PC-3 (cell line): ENCODE measurements at places on chromosomes 1 and 21. TPM values are rescaled to one million over a fixed set of nuclear protein-coding genes. Genes with fewer than 3 reads are reported as not detected.
A peak's percentile ranks its signal among the peaks of the same experiment; 100 is the strongest.

DNA sequence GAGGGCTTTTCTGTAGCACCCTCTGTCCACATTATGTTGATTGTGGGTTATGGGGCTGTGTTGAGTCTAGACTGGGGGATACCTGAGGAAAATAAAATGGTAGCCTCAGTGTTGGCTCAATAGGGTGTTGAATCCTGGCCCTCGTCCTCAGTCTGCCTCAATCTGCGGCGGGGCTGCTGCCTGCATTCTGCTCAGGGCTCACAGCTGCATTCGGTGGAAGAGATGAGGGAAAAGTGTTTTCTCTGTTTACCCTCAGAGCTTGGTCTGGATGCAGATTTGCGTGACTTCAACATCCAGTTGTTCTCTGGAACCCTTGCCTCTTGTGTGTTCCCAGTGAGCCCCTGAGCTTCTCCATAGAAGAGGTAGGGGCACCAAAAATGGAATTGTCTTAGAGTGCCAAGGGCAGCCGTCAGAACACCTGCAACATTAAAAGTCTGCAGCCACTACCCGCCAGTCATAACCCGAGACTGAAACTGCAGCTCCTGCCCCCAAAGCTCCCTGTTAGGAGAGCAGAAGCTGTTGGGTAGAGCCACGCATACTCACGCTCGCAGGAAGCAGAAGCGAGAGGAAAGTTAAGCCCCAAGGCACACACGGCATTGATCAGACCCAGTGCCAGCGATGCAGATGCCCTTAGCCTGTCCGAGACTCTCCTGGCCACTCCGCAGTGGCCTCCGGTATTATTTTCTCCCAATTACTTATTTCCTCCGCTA is 215.3 kb upstream of the C1orf174 start:
- no peak for DNase-seq

The RHOU gene
- 0.17 and 0.26 TPM in 2 replicates for total RNA-seq

DNA sequence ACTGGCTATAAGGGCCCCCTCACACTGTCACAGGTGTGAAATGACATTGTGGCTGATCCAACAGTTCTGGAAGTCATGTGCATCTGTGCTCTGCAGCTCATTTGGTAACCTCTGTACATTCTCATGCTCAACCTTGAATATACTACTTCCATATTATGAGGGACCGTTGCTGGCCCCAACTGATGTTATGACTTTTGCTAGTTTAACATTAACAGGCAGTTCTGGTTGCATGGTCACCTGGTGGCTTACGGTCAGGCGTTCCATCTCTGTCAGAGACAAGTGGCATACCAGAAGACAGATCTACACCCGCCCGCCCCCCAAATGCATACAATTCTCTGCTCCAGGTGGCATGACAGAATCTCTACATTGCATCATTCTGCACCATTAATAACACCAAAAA is 6.0 kb upstream of the DIP2A start:
- no peak for DNase-seq

- no peak for DNase-seq
Observed at GRCh38 chr1:8536515-8536914, 218.6 kb downstream of the SLC45A1 start.

The RGSL1 gene
- total RNA-seq, result not detected in 2 replicates

DNA sequence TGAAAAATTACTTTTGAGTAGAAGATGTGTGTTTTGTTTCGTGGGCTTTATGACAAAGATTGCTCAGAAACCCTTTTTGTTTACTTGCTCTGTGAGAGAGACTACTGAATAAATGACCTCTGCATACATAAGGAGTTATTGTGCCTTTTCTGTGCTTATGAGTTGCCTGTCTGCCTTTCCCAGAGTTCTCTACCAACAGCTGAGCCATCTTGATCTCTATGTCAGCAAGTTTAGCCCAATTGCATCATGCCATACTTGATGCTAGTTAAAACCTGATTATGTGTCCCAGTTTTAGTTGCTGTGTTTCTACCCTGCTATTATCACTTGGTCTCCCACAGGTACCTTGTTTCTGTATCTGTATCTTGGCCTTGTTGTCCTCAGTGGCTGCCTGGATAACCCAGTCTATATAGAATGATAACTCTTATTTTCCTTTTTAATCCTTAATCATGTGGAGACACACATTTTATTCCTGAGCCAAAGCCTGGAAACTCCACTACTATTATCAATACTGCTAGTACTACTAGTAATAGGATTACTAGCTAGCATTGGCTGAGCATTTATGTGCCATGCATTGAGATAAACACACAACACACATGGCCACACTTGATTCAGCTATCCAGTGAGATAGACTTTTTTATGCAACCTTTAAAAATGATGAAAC is 28.7 kb upstream of the GNG12 start:
- no peak for DNase-seq

GRCh38 chr1:48776393-48777218 is at the start of gene BEND5:
TSS of gene BEND5 (minus strand) at chr1:48776891. CDS start at chr1:48776831, 60 bp downstream.
- peak; percentile 18 for DNase-seq

The VCAM1 gene
- total RNA-seq, result not detected in 2 replicates

The CLDN8 gene
- 0.46 and 1.5 TPM in 2 replicates for total RNA-seq
